H1 (cell line): ENCODE measurements at places on chromosomes 12 and 14.
A peak's percentile ranks its signal among the peaks of the same experiment; 100 is the strongest.

DNA sequence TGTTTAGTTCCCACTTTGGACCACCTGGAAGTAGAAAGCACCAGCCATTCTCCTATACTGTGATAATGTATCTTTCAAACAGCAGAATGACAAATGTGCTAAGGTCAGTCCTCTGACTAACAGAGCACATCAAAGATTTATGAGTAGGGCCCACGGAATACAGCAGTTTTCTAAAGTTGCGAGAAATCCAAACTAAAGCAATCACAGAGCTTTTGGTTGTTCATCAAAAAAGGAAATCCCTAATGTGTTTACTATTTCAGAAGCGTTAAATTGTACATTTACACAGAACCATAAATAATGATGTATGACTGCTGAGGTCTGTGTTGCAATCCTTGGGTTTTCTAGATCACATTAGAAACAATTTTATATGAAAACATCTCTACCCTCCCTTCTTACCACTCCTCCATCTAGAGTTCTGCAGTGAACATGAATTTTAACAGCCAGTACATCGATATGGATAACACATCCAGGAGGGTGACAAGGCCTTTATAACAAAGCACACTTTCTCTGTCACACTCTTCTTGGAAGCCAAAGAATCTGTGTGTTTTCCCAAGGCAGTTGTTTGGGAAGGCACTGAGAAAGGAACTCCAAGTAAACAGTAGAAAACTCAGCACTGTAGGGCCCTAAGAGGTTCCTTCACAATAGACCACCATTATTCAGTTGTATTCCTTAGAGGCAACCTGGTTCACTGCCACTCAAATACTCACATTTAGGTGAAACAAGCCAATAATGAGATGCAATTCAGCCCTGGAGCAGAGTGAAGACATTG is 7.3 kb downstream of the KITLG start:
- no peaks in the 10 kb centered on the region for H3K36me3 ChIP-seq
- no peak for DNase-seq
- H3K4me3 ChIP-seq = no peak overlapping the region
- no peak overlapping the region for H3K27ac ChIP-seq
- H3K27me3 ChIP-seq = no peaks in the 10 kb centered on the region
- H3K4me1 ChIP-seq = peaks cover 4% of the 10 kb centered on the region; the same call in 1 of the 2 replicates

GRCh38 chr12:2011643-2012607 is 7.7 kb upstream of the DCP1B start:
- no peak for DNase-seq
- peaks cover 4% of the 10 kb centered on the region for H3K4me1 ChIP-seq
- H3K27ac ChIP-seq = no peak overlapping the region

DNA sequence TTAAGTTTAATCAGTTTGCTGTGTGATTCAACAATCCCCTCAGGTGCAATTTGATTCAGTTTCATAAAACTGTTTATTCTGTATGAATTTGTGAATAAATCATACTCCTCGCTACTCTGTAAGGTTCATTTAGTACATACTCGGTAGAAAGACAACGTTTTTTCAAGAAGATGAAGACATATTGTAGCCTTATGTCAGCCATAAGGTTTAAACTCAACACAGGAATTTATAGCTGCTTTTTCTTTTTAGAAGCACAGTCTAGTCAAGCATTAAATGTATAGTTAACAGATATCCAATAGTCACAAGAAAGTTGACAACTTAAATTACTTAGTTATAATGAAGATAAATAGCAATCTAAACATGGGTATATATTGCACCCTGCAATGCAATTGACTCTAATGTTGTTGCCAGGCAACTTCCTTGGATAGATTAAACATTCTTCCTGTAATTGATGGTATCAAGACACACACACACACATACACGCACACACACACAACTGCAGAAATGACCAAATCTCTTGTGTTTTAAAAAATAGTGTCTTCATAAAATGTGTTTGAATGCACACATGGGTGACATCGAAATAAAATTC is 151.5 kb upstream of the MGAT4C start:
- H3K4me3 ChIP-seq = no peak overlapping the region
- H3K4me1 ChIP-seq = no peaks in the 10 kb centered on the region
- H3K27ac ChIP-seq = no peak overlapping the region
- no peak for DNase-seq
- H3K27me3 ChIP-seq = no peaks in the 10 kb centered on the region
- no peaks in the 10 kb centered on the region for H3K36me3 ChIP-seq

GRCh38 chr12:116140529-116140928 is 137.0 kb downstream of the MED13L start:
- no peak overlapping the region for H3K4me3 ChIP-seq
- peaks cover 6% of the 10 kb centered on the region for H3K4me1 ChIP-seq
- no peak overlapping the region for H3K27ac ChIP-seq
- H3K27me3 ChIP-seq = no peaks in the 10 kb centered on the region

DNA sequence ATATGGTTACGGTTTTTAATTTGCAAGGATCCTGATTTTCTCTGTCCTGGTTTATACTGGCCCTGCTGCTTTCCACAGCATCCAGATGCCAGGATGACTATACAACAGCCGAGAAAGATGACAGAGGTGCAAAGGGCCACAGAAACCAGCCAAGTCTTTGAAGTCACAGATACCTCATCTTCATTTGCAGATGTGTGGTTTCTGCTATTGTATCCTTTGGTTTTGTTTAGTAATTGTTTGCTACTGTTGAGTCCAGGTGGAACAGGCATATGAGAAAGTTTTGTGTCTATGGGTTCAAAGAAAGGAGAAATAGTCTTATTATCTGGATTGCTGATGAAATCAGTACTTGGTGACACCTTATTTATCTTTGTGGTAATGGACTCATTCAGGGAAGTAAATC is 17.3 kb upstream of the KLHL42 start:
- H3K27ac ChIP-seq = no peak overlapping the region
- no peak overlapping the region for H3K4me3 ChIP-seq
- H3K4me1 ChIP-seq = no peaks in the 10 kb centered on the region
- no peak for DNase-seq
- no peaks in the 10 kb centered on the region for H3K27me3 ChIP-seq

- no peak overlapping the region for H3K4me3 ChIP-seq
- no peak for DNase-seq
- no peaks in the 10 kb centered on the region for H3K27me3 ChIP-seq
- H3K27ac ChIP-seq = no peak overlapping the region
- no peaks in the 10 kb centered on the region for H3K36me3 ChIP-seq
- H3K4me1 ChIP-seq = no peaks in the 10 kb centered on the region
Measured at GRCh38 chr12:28802706-28803438, 346.2 kb upstream of the FAR2 start.

- no peaks in the 10 kb centered on the region for H3K27me3 ChIP-seq
- peaks cover 3% of the 10 kb centered on the region; the same call in 1 of the 2 replicates for H3K4me1 ChIP-seq
- no peak overlapping the region for H3K4me3 ChIP-seq
- H3K27ac ChIP-seq = no peak overlapping the region
- H3K36me3 ChIP-seq = no peaks in the 10 kb centered on the region
Measured at GRCh38 chr12:578748-579419, 84.4 kb downstream of the NINJ2 start.

- H3K27ac ChIP-seq = no peak overlapping the region
- H3K27me3 ChIP-seq = peaks cover 76% of the 10 kb centered on the region
- H3K36me3 ChIP-seq = no peaks in the 10 kb centered on the region
- H3K4me1 ChIP-seq = no peaks in the 10 kb centered on the region; the same call in 1 of the 2 replicates
- DNase-seq = no peak
Measured at GRCh38 chr12:132419631-132420246, 70.2 kb upstream of the FBRSL1 start.

- no peaks in the 10 kb centered on the region for H3K36me3 ChIP-seq
- H3K4me1 ChIP-seq = no peaks in the 10 kb centered on the region
- H3K27ac ChIP-seq = no peak overlapping the region
- no peak overlapping the region for H3K4me3 ChIP-seq
Measured at GRCh38 chr12:87383680-87384079, 645.5 kb downstream of the C12orf50 start.

DNA sequence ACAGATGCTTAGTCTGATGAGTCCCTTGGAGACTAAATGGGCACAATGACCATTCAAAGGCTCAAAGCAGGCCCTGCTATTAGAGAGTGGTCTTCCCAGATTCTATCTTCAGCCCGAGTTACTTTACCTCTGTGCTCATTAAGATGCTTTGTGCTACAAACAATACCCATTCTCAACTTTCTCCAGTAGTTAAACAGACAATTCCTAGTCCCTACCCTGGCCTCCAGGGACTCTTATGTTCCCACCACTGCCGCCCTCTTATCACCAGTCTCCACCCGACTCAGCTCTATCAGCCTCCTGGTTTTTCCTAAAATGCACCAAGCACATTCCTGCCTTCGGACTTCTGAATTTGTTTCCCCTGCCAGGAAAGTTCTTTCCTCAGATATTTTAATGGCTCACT is 25.6 kb upstream of the GPHB5 start:
- no peaks in the 10 kb centered on the region for H3K4me1 ChIP-seq
- H3K27me3 ChIP-seq = no peaks in the 10 kb centered on the region
- H3K4me3 ChIP-seq = no peak overlapping the region
- DNase-seq = no peak
- H3K27ac ChIP-seq = no peak overlapping the region
- H3K36me3 ChIP-seq = no peaks in the 10 kb centered on the region

- no peak for DNase-seq
- no peak overlapping the region for H3K27ac ChIP-seq
- no peak overlapping the region for H3K4me3 ChIP-seq
- no peaks in the 10 kb centered on the region for H3K36me3 ChIP-seq
- H3K27me3 ChIP-seq = no peaks in the 10 kb centered on the region
Measured at GRCh38 chr14:92737619-92738188, 10.7 kb downstream of the LGMN start.

- H3K27me3 ChIP-seq = no peaks in the 10 kb centered on the region
- H3K4me3 ChIP-seq = no peak overlapping the region
- no peaks in the 10 kb centered on the region for H3K36me3 ChIP-seq
- DNase-seq = no peak
- no peaks in the 10 kb centered on the region for H3K4me1 ChIP-seq
Measured at GRCh38 chr12:113208041-113208934, 13.0 kb upstream of the TPCN1 start.

GRCh38 chr14:51014086-51014485 is 69.8 kb upstream of the PYGL start:
- no peak for DNase-seq
- H3K4me1 ChIP-seq = no peaks in the 10 kb centered on the region
- no peaks in the 10 kb centered on the region for H3K36me3 ChIP-seq
- no peak overlapping the region for H3K4me3 ChIP-seq
- H3K27ac ChIP-seq = no peak overlapping the region

GRCh38 chr12:53324113-53324778 is 2.8 kb upstream of the AAAS start:
- no peak for DNase-seq
- peaks cover 39% of the 10 kb centered on the region for H3K27me3 ChIP-seq
- peaks cover 20% of the 10 kb centered on the region for H3K4me1 ChIP-seq
- H3K4me3 ChIP-seq = peak overlapping the region; percentile 1; the same call in 1 of the 2 replicates

DNA sequence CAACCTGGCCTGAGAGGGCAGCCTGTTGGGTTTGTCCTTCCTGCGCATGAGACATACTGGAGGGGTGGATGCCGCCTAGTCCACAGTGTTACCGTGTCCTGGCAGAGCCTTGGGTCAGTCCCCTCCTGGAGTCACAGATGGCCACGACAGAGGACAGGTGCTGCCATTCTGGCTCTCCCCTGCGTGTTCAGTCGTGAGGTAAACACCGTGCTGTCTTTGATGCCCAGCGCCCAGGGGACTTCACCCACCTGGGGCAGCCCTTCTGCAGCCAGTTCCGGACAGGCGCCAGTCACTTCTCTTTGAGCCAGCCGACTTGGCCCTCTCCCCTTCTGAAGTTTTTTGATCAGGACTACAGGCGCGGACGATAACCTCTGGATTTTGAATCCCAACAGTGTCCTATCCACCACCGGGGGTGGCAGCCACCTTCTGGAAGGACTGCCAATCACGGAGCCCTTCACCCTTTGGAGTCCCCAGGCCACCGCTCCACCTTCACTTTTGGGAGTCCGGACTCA is 933.0 kb downstream of the DIO2 start:
- H3K27me3 ChIP-seq = peaks cover 6% of the 10 kb centered on the region
- H3K4me3 ChIP-seq = peak overlapping the region; percentile 68
- H3K27ac ChIP-seq = no peak overlapping the region
- no peaks in the 10 kb centered on the region for H3K36me3 ChIP-seq
- no peak for DNase-seq

GRCh38 chr14:22448905-22449599 is 140.0 kb downstream of the DAD1 start:
- H3K36me3 ChIP-seq = no peaks in the 10 kb centered on the region; the same call in 1 of the 2 replicates
- no peaks in the 10 kb centered on the region for H3K27me3 ChIP-seq
- DNase-seq = no peak
- no peak overlapping the region for H3K27ac ChIP-seq
- H3K4me1 ChIP-seq = no peaks in the 10 kb centered on the region

GRCh38 chr14:53955671-53956426 is 776 bp downstream of the BMP4 start:
- peaks cover 63% of the 10 kb centered on the region for H3K27me3 ChIP-seq
- DNase-seq = no peak
- no peak overlapping the region for H3K27ac ChIP-seq
- no peaks in the 10 kb centered on the region for H3K36me3 ChIP-seq
- H3K4me1 ChIP-seq = peaks cover 5% of the 10 kb centered on the region
- peak overlapping the region; percentile 79 for H3K4me3 ChIP-seq

- no peaks in the 10 kb centered on the region for H3K4me1 ChIP-seq
- no peak overlapping the region for H3K27ac ChIP-seq
- H3K27me3 ChIP-seq = peaks cover 31% of the 10 kb centered on the region
- H3K36me3 ChIP-seq = no peaks in the 10 kb centered on the region
Measured at GRCh38 chr14:47678993-47679392, 3.6 kb upstream of the MDGA2 start.

- no peaks in the 10 kb centered on the region for H3K36me3 ChIP-seq
- H3K4me3 ChIP-seq = no peak overlapping the region
- peaks cover 2% of the 10 kb centered on the region; the same call in 1 of the 2 replicates for H3K4me1 ChIP-seq
- no peak overlapping the region for H3K27ac ChIP-seq
- no peaks in the 10 kb centered on the region for H3K27me3 ChIP-seq
Measured at GRCh38 chr12:29547151-29547632, 49.7 kb upstream of the OVCH1 start.

GRCh38 chr12:30213166-30213565 is 429.4 kb upstream of the TMTC1 start:
- H3K27me3 ChIP-seq = no peaks in the 10 kb centered on the region
- no peak overlapping the region for H3K27ac ChIP-seq
- H3K4me1 ChIP-seq = no peaks in the 10 kb centered on the region
- no peak for DNase-seq
- H3K36me3 ChIP-seq = no peaks in the 10 kb centered on the region

DNA sequence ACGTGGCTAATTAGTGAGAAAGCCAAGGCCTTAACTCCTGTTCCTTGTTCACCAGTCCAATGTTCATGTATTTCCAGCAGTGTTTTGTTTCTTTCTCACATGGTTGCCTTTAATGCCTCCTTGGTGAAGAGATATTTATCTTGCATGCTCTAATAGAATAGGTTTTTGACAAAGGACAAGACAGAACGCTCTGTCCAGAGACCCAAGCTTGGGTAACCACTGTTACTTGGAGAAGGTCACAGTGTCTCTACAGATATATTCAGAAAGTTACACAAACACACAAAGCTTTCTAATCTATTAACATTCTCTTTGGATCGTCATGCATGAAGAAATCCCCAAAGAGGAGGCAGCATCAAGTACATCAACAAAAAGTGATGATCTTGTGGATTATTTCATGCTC is 33.1 kb downstream of the RERG start:
- no peaks in the 10 kb centered on the region for H3K27me3 ChIP-seq
- H3K27ac ChIP-seq = no peak overlapping the region
- no peak for DNase-seq
- no peaks in the 10 kb centered on the region for H3K4me1 ChIP-seq
